ENCODE measurements at places on chromosomes 1 and 21.
A peak's percentile ranks its signal among the peaks of the same experiment; 100 is the strongest.

DNA sequence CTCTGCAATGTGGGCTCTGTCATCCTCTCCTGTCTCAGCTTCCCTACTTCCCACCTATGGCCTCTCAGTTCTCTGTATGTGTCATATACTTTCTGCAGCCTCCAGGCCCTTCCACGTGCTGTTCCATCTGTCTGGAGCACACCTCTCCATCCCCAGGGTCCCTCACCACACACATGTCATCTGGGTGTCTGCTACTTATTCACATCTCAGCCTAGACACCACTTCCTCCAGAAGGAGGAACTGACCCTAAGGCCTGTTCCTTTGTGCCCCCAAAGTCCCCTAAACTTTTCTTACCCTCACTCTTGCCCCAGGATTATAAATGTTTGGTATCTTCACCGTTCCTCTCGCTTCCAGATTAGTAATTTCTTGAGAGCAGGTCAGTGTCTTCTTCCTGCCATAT is 10.1 kb downstream of the LACTBL1 start:
- no peak for DNase-seq

GRCh38 chr1:208880433-208881100 is 636.4 kb upstream of the PLXNA2 start:
- no peak for DNase-seq

- DNase-seq, result no peak
These were observed 22.2 kb upstream of the ECE1 start for GRCh38 chr1:21312407-21312992.

GRCh38 chr1:19209439-19209989 is 552 bp downstream of the UBR4 start:
- DNase-seq, result peak; percentile 79

DNA sequence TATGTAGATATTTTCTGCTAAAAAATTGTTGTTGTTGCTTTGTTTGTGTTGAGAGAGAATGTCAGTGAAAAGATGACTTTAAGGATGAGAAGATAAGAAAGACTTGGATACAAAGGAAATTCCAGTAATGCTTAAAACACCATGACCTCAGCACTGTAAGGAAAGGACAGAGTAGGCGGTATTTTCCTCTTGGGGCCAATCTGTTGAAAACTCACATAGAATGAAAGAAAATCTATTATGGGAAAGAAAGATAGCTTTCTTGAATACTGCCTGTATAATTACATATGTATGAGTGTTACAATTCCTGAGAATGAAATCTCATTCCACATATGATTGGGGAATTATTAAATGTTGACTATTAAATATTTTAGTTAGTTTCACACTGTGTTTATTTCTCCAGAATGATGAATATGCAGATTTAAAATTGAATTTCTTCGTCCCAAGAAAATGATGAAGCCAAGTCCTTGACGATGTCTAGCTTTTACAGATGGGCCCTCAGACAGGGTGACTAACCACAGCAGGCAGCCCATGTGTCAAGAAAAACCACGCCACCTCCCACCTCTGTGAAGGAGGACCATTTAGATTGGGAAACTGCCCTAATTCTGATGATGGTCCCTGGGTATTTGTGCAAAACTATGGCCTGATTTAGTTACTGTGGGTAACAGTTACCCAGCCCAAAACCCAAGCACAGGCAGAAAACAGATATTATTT is 49.7 kb upstream of the LMO4 start:
- DNase-seq, result no peak

DNA sequence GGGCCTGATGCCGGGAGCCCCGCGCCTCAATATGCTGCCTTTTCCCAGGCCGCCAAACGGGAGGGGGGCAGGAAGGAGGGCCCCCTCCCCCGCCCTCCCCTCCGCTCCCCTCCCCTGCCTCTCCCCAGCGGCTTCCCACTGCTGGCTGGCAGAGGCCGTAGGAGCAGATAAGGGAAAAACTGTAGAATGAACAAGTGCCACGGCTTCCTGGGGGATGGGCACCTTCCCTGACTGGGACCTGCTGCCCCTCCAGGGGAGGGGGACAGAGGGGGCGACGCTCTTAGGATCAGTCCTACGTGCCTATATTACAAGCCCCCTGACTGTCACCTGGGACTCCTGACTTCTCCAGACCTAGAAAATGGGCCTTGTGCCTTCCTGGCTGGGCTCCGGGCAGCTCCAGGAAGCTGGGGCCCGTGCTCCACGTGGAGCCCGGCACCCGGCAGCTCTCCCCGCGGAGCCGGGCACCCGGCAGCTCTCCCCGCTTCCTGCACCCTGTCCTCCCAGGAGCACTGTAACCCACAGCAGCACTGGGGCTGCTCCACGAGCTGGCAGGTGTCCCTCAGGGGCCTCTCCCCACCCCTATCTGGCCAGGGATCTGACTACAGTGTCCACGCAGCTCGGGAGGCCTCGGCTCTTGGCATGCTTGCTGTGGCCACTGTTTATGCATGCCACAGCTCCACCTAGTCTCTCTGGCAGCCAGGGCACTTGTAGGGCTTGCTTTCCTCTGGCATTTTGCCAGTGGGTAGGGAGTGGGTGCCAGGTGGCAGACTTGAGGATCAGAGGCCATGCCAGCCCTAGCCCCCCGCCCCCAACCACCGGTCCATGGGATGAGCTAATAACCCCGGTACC is 674 bp upstream of the HES5 start:
- no peak for DNase-seq

DNA sequence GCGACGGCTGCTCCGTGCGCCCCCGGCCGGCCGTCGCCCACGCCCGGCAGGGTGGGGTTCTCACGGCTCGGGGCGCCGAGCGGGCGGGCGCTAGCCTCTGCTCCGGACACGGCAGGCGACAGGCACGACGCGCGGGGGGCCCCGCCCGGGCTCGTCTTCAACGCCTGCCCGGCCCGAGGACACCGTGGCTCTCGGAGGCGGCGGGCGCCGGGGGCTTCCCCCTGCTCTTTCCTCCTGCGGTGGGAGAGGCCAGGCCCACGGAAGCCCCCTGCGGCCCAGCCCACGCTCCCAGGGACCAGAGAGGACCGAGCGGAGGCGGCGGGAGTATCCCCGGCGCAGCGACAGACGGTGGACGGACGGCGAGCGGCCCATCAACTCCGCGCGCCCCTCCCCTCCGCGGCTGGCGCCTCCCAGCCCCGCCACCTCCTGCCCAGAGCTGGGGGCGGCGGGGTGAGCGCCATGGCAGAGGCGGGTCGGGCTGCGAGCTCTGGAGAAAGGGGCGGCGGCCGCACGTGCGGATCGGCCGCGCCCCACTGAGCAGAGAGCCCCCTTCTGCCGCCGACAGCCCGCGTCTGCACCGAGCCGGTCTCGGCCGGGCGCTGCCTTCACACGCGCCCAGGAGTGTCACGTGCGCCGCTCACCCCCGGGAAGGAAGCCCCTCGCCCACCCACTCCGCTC is at the start of the genes SHE and TDRD10:
Gene SHE, minus strand, starts transcription at position 347 of the 678 bp plus-strand sequence. CDS start 386 bp downstream, outside the sequence.
Gene TDRD10, plus strand, starts transcription at position 154 of the 678 bp plus-strand sequence. CDS start 4,685 bp downstream, outside the sequence.
- DNase-seq, result no peak

DNA sequence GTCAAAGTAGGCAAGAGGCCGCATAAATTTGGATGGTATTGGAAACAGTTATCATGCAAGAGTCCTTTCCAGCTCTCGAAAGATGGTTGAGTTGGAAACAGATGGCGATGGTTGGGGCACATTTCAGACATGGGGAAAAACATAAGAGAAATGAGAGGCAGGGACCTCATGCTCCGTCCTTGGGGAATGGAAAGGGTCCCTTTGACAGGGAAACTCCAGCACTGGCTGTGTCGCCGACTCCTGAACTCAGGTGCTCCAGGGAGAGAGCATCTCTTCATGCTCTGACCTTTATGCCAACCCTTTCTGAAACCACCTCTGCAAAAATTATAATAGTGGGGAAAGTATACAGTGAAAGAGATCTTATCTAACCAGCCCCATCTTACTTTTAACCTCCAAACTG is 36.8 kb upstream of the COL6A2 start:
- DNase-seq, result no peak

- peak; percentile 66 for DNase-seq
These were observed 1.1 kb upstream of the MARCKSL1 start for GRCh38 chr1:32336963-32337675.

DNA sequence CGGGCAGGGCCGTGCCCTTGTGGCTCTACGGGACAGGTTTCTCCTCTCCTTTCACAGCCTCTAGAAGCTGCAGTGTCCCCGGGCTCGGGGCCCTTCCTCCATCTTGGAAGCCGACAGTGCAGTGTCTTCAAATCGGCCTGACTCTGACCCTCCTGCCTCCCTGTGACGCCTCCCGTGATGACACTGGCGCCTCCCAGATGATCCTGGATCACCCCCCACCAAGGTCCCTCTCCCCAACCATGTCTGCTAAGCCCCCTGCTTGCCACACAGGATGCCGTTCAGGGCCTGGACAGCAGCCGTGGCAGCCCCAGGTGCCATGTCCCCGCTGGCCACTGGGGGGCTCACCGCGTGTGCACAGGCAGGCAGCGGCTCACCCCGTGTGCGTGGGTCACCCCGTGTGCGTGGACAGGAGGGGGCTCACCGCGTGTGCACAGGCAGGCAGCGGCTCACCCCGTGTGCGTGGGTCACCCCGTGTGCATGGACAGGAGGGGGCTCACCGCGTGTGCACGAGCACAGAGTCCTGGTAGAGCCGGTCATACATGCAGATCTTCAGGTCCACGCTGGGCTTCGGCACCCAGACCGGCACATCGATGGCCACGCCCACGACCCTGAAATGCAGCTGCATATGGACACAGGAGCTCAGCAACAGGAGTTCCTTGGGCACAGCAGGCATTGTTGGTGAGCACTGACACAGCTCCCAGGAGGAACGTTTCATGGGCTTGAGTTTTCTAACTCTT is 24.9 kb upstream of the TMEM52 start:
- peak; percentile 60 for DNase-seq

- DNase-seq, result no peak
These were observed 109.7 kb upstream of the CACYBP start for GRCh38 chr1:174890024-174890423.

GRCh38 chr1:241269116-241269515 is 87.9 kb downstream of the RGS7 start:
- DNase-seq, result no peak
